Fibroblast of skin of scalp (primary cell): ENCODE measurements at places on chromosomes 3 and 15.

GRCh38 chr15:68421115-68421551 is 10.8 kb downstream of the ITGA11 start:
- no peak for DNase-seq

- no peak for DNase-seq
Measured at GRCh38 chr3:131348911-131349310, 32.7 kb upstream of the NUDT16 start.

GRCh38 chr15:52642386-52643361 is 36.5 kb downstream of the ATOSA start:
- peak; percentile 86 for DNase-seq

DNA sequence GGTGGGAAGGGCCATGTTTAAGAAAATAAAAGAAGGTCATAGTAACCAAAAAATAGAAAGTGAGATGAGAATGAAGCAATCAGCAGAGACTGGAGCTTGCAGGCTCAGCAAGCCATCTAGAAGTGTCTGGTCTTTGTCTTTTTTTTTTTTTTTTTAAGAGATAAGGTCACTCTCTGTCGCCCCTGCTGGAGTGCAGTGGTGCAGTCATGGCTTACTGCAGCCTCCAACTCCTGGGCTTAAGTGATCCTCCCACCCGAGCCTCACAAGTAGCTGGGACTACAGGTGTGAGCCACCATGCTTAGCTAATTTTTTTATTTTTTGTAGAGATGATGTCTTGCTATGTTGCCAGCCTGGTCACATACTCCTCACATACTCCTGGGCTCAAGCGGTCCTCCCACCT is 36.2 kb downstream of the GXYLT2 start:
- no peak for DNase-seq

DNA sequence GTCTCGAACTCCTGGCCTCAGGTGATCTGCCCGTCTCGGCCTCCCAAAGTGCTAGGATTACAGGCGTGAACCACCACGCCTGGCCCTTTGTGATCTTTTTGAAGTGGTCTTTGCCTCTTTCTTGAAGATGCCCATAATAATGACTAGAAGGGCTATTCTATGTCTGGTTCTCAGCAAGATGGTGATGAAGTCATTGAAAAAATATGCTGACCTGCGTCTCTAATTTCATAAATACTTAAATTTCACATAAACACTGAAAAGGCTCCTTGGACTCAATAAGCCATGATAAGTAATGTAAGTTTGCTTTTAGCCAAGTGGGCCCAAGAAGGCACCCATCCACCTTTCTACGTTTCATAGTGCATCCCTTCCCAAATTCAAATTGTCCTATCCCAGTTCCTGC is 775 bp upstream of the MAPK6 start:
- DNase-seq, result peak; percentile 36

DNA sequence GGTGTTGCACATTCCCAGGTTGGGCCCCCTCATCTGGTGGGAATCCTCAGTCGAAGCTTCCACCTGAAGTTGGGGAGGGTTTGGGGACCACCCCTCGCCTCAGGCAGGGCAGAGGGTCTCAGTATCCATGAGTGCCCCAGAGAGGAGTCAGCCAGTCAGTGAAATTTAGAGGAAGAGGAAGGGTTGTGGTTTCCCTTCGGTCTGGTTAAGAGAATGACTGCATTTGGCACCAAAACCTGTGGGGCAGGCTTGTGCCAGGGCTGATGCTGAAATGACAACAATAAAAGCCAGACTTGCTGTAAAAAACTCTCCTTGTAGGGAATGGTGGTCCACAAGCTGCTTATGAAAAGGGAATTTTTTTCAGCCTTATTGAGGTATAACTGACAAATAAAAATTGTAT is 22.6 kb downstream of the LMCD1 start:
- no peak for DNase-seq

DNA sequence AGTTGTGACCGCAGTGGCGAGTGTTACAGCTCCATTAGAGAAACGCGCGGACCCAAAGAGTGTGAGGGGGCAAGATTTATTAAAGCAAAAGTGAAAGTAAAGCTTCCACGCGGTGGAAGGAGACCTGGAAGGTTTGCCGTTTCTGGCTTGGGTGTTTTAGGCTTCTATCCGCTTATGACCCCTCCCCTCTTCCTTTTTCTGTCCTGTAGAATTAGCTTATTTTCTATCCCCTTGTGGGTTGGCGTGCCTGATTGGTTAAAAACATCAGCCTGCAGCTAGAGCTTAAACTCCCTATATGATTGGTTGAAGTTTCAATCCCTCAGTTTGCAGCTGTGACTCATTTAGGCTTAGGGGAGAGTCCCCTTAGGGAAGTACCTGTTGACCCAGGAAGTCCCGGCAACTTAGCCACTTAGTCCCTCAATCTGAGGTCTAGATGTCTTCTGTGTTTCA is 39.6 kb downstream of the C3orf38 start:
- no peak for DNase-seq

- DNase-seq, result no peak
Measured at GRCh38 chr3:196654735-196655090, 15.2 kb downstream of the NRROS start.

- no peak for DNase-seq
Measured at GRCh38 chr15:80426316-80426715, 22.1 kb downstream of the ARNT2 start.

- DNase-seq, result no peak
Measured at GRCh38 chr3:64575211-64575844, 112.5 kb downstream of the ADAMTS9 start.

DNA sequence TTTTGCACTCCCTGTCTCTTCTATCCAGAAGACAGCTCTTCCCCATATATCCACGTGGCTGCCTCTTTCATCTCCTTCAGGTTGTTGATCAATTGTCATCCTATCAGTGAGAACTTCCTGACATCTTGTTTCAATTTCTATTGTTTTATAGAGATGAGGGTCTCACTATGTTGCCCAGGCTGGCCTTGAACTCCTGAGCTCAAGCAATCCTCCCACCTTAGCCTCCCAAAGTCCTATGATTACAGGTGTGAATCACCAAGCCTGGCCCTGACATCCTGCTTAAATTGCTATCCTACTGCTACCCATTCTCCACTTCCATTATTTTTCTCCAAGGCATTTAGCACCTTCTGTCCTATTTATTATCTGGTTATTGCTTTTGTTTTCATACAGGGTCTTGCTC is 44.9 kb upstream of the IREB2 start:
- DNase-seq, result no peak

GRCh38 chr3:195319060-195319459 is 48.1 kb upstream of the XXYLT1 start:
- no peak for DNase-seq

GRCh38 chr3:37054370-37054769 is 61.1 kb downstream of the MLH1 start:
- peak; percentile 90 for DNase-seq

DNA sequence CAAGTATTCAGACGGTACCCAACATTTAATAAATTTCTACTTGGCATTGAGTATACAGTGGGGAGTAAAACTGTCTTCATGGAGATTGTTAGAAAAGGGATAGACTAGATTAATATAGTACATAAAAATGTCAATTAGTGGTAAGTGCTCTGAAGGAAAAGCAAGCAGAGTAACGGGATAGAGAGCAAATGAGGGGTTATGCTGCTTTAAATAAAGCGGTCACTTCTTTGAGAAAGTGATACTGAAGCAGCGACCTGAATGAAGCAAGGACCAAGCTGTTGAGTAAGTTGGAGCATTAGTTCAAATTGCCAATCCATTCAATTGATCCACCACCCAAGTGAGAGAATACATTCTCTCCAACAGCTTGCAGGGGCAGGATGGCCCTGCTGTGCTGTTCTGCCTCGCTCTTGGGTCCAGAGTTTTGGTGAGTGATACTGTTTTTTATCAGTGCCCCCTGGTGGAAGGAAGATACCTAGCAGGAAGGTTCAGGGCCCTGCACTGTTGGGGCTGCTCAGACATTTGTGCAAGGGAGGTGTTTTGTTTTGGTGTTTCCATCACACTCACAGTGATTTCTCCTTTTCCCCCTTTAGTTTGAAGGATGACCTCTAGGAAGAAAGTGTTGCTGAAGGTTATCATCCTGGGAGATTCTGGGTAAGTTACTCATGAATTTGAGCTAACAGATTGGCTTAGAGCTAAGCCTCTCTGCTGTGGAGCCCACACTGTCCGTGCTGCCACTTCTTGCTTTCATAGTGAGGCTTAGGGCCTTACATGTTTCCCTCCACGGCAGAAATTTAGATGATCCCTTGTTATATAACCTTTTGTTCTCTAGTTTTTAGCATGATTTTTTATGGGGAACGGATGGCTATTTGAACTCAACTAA is 69.0 kb downstream of the RAB7A start:
- peak; percentile 67 for DNase-seq
